ENCODE measurements at places on chromosomes 4 and X.

- DNase-seq = peak; percentile 26
Measured at GRCh38 chrX:102934624-102935023, 2.4 kb upstream of the RAB40AL start.

DNA sequence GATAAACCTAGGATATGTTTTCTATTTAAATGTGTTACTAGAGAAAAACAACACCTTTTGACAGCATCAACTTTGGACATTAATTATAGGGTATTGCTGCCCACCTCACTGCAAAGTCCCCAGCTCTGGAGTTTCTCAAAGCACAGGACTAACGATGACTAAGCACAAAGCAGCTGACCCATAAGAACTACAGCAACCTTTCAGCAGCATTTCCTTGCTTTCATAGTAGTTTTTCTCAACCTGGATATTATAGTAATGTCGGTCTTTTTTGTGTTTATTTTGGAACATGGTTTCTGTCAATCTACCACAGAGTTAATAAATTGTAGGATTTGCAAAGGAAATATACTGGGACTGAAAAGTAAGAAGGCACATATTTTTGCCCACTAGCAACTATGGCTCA is 21.5 kb downstream of the HHIP start:
- no peak for DNase-seq

DNA sequence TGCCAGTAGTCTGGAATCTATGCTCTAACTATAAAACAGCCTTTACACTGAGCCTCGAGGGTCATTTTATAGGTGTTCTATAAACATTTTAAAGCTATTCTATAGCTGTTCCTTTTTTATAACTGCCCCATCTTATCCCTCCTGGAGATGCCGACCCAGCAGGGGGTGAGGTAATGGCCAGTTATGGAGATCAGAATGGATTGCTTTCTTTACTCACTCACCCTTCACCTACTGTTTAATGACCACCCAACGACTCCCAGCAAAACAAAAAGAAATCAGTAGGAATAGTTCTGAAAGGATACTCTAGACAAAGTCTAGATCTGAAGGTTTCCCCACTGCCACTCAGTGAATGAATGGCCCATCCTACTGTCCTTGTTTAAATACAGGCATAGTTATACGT is 1113.1 kb downstream of the FAT4 start:
- DNase-seq = no peak

GRCh38 chr4:153432965-153433753 is 33.0 kb upstream of the TMEM131L start:
- DNase-seq = peak; percentile 11

GRCh38 chr4:180769791-180770190 is 1473.4 kb upstream of the TENM3 start:
- no peak for DNase-seq

DNA sequence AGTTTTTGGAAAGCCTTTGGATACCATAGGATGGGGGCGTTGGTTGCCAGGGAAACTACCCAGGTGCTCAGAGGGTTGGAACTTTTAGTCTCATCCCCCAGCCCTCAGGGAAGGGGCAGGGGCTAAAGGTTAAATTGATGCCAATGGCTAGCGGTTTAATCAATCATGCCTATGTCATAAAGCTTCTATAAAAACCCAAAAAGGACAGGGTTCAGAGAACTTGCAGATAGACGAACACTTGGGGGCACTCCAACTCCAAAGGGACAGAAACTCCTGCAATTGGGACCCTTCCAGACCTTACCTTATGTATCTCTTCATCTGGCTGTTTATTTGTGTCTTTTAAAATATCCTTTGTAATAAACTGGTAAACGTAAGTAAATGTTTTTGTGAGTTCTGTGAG is 30.0 kb upstream of the GPR173 start:
- DNase-seq = no peak

DNA sequence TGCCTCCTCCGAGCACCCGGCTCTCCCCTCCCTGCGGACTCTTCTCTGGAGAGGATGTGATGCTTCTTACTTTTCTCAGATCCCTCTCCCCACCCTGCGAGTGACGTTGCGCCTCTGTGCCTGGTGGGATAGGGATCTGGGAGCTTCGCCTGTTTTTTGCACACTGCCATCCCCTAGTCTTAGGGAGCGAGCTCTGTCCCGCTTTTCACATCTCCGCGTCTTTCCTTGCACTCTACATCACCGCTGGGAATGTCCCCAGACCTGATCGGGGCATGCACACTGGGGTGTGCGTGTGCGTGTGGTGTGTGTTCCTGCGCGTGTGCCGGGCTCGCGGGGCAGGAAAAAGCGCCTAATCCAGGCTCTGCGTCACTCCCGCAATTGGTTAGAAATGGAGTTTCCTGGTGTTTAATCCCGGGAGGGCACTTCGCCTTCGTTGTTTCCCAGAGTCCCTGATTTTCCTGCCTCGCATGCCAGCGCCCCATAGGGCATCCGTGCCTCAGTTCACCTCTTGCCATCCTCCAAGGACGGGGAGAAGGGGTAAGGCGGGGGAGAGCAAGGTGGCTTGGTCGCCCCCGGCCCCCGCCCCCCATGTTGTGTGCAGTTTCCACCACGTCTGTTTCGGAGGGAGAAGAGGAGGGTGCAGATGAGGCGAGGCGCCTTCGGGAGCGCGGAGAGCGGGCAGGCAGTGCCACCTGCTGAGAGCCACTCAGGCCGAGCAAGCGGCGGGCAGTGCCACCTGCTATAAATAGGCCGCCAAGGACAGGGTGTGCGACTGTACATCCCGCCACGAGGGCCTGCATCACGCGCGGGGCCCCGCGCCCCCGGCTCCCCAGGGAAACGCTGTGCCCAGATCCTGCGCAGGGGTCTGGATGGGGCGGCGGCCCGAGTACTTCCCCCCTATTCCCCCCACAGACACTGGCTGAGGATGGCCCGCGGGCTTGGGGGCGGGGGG is 759 bp upstream of the TBC1D1 start:
- peak; percentile 38 for DNase-seq

DNA sequence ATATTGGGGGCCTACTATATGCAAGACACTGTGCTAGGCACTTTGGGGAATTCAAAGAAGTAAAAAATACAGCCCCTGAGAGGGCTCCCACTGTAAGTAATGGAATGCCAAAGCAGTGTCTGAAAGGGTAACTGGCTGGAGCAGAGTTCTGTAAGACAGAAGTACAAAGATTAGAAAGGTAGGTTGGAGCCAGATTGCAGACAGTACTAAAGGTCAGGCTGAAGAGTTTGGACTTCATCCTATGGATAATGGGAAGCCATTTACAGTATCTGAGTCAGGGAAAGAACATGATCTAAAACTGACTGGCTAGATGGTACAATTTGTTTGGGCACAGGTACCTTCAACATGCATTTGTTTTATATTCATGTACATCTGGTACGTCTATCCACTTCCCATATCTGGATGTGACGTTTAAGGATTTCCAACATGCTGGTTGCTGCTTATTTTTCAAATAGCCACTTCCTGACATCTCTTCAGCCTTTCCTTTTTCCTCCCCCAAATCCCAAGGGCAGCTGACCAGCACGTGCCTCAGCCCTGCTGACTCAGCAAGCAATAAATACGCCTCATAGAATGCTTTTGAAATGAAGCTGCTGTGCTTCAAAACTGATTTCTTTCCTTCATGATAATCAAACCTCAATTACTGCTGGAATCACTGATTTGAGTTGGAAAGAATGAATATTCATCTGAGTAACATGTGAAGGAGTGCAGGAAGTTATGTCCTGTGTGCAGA is 9.5 kb downstream of the ENOX2 start:
- peak; percentile 18 for DNase-seq

DNA sequence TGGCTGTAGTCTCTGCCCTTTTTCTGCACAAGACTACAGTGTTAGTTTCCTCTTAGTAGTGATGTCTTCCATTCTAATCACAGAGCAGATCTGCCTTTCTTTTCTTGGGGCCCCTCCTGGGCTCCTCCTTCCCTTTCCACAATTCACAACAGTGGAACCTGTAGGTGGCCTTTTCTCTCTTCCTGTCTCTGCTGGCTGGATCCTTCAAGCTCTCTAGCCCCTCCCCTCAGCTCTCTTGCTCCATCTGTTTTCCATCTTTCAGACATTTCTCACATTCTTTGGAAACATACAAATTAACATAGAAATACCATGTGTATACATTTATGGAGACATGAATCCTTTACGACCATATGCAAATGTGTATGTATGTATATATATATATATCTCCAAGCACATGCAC is 304 bp upstream of the SPIN2A start:
- DNase-seq = no peak

GRCh38 chr4:90127706-90128345 is 632 bp downstream of the CCSER1 start:
- DNase-seq = peak; percentile 7

DNA sequence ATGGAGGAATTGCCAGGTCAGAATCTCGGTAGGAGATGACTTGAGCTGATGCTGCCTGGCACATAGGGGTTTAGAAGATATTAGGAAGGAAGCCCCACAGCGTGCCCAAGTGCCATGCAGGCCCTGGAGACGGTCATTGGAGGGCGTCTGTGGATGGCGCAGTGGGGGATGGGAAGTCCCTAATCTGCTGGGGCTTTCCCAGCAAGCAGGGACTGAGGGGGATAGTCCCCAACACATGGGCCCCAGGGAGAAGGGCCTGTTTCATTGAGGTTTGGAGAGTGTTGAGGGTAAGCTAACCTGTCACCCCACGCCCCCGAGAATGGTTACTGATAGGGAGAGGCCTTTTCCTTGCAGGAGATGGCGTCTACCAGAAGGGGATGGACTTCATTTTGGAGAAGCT is 7.8 kb downstream of the TAFAZZIN start:
- DNase-seq = no peak

DNA sequence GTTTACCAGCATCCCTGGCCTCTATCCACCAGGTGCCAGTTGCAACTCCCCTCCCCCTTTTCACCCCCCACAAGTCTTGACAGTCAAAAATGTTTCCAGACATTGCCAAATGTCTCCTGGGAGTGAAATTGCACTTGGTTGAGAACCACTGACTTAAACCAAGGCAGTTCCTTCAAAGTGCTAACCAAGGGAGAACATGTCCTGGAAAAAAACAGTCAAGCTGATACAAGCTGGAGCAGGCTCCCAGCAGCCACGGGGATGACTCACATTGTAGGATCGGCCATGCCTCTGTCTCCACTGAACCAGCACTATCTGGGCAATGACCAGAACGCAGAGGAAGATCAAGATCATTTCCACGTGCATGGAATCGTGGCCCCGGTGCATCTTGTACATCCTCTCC is 11.4 kb downstream of the RNF175 start:
- DNase-seq = no peak

GRCh38 chrX:85379174-85379907 is at the start of gene POF1B:
POF1B (minus strand) TSS chrX:85379665; CDS start chrX:85379454, 211 bp downstream.
- no peak for DNase-seq

GRCh38 chr4:149370785-149371420 is 444.7 kb downstream of the IQCM start:
- peak; percentile 82 for DNase-seq

- no peak for DNase-seq
Measured at GRCh38 chr4:53963781-53964180, 100.6 kb downstream of the CHIC2 start.

- DNase-seq = peak; percentile 12
Measured at GRCh38 chr4:127165971-127166370, 466.8 kb upstream of the INTU start.

GRCh38 chrX:119237562-119237942 is 1.5 kb downstream of the PGRMC1 start:
- peak; percentile 30 for DNase-seq

DNA sequence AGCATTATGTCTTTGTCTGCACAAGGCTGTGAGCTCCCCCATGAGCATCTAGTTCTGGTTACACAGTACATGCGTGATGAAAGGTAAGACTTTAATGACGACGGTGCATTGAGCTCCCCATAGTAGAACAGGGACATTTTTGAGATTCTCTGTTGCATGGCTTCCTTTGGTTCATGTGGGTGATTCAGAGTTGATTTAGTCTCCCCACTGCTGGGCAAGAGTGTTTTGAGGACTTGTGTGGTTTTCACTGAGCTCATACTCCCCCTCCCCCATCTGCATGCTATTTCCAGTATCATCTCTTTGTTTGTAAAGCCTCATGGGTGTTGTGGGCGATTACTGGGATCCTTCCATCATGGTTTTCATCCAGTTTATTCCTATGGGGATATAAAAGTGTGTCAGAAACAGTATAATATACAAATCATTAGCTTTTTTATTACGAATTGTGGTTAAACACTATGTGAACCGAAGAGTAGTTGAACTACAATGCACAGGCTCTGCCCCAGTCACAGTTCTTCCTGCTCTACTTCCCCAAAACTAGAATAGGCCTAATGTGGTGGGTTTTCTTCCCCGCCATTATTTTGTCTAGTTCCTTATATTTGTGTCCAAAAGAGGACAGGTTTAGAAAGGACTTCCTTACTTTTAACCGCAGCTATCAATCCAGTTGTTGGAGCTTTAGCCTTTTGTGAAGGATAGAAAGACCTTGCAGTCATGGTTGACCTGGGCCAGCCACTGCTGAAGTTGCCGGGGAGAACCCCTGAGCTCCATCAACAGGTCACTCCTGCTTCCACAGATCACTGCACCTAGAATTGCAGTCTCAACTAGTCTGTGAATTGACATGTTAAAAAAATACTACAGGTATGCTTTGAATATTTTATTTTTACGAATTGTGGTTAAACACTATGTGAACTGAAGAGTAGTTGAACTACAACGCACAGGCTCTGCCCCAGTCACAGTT is 30.4 kb downstream of the KIT start:
- DNase-seq = no peak

GRCh38 chr4:168883513-168883912 is 126.5 kb downstream of the CBR4 start:
- no peak for DNase-seq

DNA sequence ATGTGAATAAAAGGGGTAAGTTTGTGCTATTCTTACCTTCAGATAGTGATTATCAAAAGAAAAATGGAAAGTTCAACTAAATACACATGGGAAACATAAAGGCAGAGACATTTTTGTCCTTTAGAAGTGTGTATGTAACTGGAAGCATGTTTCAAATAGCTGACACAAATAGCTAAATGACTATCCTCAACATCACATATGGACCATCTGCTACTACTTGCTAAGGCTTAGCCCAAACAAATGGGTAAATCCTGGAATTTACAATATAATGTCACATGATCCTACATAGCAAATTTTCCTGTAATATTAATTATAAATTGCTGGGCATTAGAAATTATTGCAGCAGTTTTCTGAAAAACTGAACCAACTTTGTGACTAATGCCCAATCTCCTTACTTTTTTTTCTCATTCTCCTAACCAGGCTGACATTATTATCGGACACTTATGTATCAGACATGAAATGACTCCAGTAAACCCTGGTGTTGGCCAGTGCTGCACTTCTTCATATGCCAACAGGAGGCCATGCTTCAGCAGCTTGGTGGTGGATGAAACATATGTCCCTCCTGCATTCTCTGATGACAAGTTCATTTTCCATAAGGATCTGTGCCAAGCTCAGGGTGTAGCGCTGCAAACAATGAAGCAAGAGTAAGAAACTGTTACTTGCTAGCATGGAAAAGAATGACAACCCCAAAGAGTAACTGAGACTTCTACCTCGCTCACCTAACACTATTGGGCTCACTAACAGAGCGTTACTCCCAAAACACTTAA is 16.1 kb downstream of the AFP start:
- no peak for DNase-seq

Measured in RKO (cell line).